ENCODE measurements at places on chromosomes 2 and 18.

- no peak for DNase-seq
Observed at GRCh38 chr2:19688059-19688458, 213.7 kb downstream of the TTC32 start.

DNA sequence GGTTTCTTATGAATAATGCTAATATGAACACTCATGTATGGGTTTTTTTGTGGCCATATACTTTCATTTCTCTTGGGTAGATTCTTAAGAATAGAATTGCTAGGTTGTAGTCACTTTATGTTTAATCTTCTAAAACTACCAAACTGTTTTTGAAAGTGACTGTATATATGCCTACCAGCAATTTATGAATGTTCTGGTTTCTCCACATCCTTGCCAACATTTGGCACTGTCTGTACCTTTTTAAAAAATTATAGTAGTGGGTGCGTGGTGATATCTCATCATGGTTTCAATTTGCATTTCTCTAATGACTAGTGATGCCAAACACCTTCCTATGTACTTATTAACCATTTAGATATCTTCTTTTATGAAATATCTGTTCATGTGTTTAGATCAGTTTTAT is 110.6 kb upstream of the RIOK3 start:
- no peak for DNase-seq

DNA sequence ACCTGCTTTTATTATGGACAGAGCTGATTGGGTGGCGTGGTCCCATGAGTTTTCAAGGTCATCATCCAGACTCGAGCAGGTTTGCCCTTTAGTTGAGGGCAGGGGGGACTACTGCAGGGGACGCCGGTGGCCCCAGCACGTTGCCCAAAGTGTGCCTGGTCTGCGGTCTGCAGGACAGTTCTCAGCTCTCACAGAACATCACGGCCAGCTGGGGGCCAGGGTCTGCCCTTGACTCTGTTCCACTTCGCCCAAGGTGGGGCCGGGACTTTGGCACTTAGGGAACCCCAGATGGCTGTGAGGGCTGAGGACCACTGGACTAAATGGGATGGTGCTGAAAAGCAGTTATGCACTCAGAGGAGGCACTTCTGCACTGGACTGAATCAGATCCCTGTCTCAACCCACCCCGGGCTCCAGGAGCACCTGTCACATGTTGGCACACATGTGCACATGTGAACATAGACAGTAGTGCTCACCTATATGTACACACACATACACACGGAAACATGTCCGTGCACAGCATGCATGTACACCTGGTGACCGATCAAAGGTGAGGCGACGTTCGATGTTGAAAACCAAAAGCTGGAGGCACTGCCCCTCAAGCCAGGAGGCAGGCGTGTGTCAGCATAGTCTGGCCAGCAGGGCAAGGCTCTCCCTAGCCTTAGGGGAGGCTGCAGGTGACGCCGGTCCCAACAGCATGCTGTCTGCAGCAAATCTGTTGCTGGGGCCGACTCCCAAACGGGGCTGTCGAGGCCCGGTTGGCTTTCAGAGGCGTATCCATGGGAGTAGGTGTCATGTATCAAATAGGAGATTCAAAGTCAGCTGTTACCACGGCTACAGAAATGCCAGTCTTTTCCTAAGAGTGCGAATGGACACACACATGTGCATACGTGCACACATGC is 10.2 kb downstream of the ANO7 start:
- DNase-seq: no peak

GRCh38 chr2:226411727-226412360 is 387.8 kb downstream of the IRS1 start:
- DNase-seq: no peak

DNA sequence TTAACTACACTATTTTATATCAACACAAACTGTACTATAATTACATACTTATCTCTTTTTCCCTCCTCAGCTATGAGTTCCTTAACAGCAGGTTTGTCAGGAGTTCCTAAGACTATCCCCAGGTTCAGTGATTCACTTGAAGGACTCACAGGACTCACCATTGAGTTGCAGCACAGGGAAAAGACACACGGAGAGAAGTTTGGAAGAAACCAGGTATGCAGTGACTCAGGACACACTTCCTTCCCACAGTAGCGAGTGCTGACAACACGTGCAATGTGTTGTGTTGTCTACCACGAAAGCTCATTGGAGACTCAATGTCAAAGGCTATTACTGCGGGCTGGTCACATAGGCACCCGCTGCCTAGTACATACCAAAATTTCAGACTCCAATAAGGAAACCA is 32.0 kb downstream of the MGAT4A start:
- DNase-seq: no peak

DNA sequence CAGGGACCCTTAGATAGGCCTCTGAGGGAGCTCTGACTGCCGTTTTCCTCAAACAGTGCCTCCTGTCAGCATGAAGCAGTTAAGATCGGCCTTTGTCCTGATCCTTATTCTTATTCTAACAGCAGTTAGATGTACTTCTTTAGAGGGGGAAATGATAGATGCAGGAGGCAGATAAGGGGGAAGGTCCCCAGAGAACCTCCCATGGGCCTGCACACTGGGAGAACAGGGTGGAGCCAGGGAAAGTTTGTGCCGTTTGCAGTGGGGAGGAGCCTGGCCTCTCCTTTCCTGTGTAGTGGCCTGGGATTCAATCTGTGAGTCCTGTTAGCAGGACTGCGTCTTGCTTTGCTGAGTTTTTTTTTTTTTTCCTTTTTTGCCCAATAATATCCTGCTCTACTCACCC is 7.9 kb upstream of the INPP4A start:
- no peak for DNase-seq

DNA sequence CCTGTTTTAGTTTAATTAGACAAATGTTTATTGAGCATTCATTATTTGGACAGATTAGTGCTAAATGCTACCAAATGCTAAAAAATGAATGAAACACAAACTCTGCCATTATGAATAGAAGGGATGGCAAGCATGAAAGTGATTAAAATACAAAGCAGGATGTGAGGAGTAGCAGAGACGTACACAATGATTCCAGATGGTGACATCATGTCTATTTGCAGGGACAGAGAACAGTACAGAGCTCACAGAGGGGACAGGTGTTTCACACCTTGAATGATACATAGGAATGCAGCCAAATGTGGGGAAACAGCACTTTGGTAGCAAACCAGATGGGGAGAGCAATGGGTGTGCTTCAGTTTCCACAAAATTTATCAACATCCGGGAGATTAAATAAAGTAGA is 76.3 kb downstream of the CD226 start:
- no peak for DNase-seq

GRCh38 chr2:68824831-68825230 is 46.4 kb downstream of the BMP10 start:
- no peak for DNase-seq

DNA sequence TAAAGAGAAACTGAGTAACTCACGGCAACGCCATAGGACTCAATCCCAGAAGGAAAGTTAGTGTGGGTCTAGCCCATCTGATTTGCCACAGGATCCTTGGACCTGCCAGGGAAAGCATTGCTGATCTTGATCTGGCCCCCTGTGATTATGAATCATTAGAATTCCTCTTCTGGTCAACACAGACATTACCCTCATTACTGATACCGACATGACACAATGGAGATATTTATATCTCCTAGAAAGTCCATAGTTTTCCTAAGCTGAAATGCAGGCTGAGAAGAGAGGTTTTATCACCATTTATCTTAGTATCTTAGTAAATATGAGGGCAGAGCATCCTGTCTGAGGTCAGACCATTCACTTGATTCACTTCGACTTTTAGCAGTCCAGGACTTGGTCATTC is 75.5 kb upstream of the CCDC68 start:
- no peak for DNase-seq

DNA sequence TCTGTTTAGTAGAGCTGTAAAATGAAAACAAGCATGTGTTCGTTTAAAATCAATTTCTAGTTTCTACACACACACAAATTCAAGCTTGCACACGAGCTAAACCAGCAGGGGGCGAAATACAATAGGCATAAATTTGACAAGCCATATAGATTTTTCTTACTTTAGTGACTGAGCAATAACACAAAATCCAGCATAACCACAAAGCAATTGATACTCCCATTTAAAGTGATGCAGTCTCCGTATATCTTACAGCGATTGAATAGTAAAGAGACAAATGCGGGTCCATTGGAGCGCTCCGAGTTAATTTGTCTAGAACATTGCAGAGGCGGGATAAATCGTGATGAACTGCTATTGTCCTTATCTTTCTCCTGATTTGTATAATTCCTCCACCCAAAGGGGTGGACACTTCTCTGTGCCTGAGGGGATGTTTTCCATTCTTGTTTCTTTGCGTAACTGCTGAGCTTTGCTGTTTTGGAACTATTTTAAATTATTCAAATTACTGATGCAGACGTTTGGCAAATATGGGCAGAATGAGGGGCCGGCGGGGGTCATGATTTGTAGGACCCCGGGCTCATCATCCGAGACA is 1.2 kb upstream of the AFTPH start:
- DNase-seq: peak; percentile 77

- no peak for DNase-seq
Observed at GRCh38 chr2:238869293-238870124, 21.6 kb downstream of the TWIST2 start.

GRCh38 chr2:181823405-181823804 is 68.1 kb upstream of the ITPRID2 start:
- no peak for DNase-seq

DNA sequence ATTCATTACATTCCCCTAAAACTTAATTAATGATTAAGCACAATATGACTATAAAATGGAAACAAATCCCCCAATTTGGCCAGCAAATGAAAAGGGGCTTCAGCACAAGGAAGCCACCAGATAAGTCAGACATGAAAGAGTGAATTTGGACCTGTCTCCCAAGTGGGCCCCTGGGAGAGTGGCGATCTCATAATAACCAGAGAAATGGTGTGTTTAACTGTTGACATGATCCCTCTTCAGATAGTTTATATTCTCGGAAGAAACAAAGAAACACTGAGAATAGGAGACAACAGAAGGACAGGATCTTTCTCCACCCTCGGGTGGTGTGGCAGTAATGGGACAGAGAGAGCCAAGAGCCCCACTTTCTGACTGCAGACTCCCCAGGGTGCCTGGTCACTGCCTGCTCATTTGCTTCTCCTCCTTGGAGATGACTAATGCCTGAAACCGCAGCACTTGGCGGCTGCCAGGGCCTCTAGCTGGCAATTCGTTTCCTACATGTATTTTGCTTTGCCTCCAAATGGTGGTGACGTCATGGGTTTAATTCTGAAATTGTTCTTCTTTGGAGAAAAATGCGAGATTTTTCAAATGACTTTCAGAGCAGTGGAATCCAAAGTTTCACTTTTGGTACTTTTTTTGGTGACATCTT is 46.4 kb upstream of the SPP2 start:
- no peak for DNase-seq

- DNase-seq: no peak
Observed at GRCh38 chr2:209496586-209496982, 72.7 kb downstream of the MAP2 start.

GRCh38 chr2:234863043-234863934 is 88.5 kb upstream of the SH3BP4 start:
- no peak for DNase-seq

DNA sequence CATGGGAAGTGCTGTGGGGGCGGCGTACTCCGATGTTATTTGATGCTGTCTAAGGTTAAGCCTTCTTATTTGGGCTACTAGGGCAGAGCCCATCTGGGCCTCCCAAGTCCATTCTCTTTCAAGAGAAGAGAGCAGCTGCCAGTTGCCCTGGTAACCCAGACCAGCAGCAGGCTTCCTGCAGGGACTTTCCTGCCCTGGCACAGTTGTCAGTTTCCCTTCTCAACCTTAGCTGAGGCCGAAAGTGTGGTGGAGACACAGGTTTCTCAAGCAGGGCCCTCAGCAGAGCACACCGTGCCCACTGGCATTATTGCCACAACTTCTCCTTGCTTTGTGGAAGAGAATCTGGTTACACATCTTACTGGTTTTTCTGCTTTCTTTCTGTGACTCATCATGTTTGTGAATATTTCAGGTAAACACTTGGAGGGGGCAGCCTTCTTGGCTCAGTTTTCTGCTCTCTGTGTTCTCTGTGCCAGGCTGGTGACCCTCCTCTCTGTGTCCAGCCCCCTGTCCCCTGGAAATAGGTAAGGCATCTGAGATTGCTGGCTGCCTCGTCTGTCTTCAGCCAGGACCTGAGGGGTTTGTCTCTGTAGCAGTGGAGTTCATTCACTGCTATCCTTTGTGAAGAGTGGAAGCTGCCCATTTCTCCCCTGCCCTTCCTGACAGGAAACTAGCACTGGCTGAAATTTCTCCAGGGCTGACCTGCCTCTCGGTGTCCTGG is 111.0 kb downstream of the B3GNT2 start:
- peak; percentile 78 for DNase-seq

GRCh38 chr18:37564711-37565100 is 892 bp downstream of the CELF4 start:
- DNase-seq: no peak

DNA sequence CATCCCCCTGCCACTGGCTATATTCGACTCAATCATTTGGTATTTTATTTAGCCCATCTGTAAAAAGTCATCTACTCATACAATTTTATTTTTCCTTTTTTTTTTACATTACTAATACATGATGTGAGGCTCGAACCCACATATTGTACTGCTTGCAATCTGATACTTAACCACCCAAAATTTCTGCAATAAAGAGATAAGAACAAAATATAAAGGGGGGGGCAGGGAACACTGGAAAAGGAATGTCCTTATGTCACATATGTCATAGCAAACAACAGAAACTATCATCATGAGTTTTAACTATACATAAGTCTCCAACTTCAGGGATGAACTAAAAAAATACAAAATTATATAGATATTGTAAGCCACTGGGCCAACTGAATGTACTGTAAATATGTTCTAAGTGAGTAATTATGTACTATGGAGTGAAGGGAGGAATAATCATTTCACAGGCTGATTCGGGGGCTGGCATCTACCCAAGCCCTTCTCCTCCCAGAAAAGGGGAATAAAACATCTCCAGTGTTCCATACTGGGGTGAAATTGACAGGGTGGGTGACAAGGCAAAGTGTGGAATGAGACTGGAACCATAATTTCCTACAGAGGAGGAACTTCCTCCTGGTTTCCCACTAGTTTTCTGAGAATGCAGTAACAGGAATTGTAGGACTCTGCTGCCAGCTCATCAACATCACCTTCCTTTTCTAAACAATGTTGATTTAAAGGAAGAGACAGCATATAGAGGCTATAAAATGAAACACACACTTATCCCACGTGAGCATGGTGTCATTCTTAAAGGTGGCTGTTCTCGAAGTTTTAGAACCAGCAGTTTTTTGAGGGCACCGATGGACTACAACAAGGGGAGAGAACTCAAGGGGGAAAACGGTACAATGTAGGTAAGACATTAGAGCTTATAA is 79.5 kb downstream of the FARSB start:
- no peak for DNase-seq

DNA sequence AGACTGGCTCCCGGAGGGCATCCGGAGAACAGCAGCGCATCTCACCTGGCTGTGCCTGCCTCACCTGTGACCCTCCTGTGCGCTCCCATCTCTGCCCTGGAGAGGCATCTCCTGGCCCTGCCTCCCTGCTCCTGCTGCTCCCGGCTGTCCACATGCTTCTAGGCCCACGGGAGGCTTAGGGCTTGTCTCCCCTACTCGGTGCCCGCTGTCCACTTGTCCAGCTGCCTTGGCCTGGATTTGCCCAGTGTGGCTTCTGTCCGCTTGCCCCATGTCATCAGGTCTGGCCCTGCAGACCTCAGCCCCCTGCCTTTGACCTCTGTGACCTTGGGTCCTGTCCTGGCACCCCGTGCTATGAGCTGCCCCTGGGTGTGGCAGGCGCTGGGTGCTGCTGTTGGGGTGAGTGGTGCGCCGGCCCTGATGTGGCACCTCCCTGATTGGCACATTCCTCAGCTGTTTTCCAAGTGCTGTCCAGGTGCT is 4.5 kb downstream of the BOK start:
- DNase-seq: no peak

GRCh38 chr2:110875384-110875725 is 143.0 kb downstream of the ACOXL start:
- no peak for DNase-seq

All from activated CD8-positive, alpha-beta memory T cell treated with anti-CD3 and anti-CD28 coated beads for 24 hours (primary cell).